ENCODE measurements at places on chromosomes 12 and 14. TPM values are rescaled to one million over a fixed set of nuclear protein-coding genes. Genes with fewer than 3 reads are reported as not detected.

The NRXN3 gene
- 8.0 TPM for total RNA-seq

DNA sequence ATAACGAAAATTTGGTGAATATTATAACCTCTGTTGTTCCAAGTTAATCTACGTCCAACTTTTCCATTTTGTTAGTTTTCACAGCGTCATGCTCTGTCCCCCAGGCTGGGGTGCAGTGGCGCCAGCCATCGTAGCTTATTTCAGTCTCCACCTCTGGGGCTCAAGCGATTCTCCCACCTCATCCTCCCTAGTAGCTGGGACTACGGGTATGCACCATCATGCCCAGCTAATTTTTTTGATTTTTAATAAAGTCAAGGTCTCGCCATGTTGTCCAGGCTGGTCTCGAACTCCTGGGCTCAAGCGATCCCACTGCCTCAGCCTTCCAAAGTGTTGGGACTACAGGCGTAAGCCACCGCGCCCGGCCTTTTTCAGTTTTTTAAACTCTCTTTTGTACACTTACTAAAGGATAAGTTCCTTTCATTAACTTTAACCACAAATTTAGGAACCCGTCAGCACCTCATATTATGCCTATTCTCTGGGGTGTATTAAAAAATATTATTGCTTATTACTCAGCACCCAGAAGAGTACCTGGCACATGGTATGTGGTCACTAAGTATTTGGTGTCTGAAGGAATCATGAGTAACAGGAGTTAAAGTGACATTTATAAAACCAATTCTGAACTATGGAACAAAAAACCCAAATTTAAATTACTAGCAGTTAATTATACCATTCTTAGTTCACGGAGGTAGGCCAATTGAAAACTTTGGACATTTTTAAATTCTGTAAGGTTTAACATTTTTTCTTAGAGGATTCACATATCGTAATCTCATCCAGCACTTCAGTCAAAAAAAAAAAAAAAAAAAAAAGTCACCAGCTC lies 925 bp upstream of the MIPOL1 start:
- H3K27me3 ChIP-seq: no peaks in the 10 kb centered on the region
- peaks cover 11% of the 10 kb centered on the region for H3K4me1 ChIP-seq
- peak overlapping the region; percentile 68 for H3K4me3 ChIP-seq
- H3K36me3 ChIP-seq: no peaks in the 10 kb centered on the region
- H3K27ac ChIP-seq: peak overlapping the region; percentile 83

GRCh38 chr12:84506282-84506681 lies 406.3 kb downstream of the SLC6A15 start:
- H3K4me1 ChIP-seq: no peaks in the 10 kb centered on the region
- H3K27me3 ChIP-seq: no peaks in the 10 kb centered on the region
- no peak overlapping the region for H3K4me3 ChIP-seq
- no peaks in the 10 kb centered on the region for H3K36me3 ChIP-seq
- no peak for DNase-seq
- H3K27ac ChIP-seq: no peak overlapping the region

- no peak overlapping the region for H3K27ac ChIP-seq
- no peaks in the 10 kb centered on the region for H3K36me3 ChIP-seq
- no peaks in the 10 kb centered on the region for H3K4me1 ChIP-seq
- H3K27me3 ChIP-seq: no peaks in the 10 kb centered on the region
Measured at GRCh38 chr12:112170376-112170775, 45.0 kb downstream of the TRAFD1 start.
